ENCODE measurements at places on chromosomes 3 and 15.

- DNase-seq, result no peak
Measured at GRCh38 chr3:195282961-195283360, 12.0 kb upstream of the XXYLT1 start.

DNA sequence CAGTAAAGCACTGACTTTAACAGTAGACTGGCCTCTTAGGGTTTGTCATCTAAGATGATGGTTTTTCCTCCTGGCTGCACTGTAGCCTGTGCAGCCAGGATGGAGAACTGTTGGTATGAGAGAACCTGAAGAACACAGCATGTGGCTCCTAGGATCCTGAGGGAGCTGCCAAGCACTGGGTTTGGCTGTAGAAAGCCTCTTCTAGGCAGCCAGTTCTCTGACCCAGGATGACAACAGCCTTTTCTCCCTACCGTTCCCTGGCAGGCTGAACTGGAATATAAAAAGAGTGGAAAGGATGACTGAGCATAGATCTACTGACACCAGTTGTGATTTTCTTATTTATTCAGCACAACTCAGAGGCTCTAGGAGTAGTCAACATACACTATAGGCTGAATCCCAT, 34.3 kb upstream of the MANF start:
- DNase-seq, result no peak

- DNase-seq, result no peak
Measured at GRCh38 chr3:144295613-144296012, 324.0 kb downstream of the DIPK2A start.

GRCh38 chr3:103906304-103906703, 1460.4 kb upstream of the ALCAM start:
- no peak for DNase-seq
